ENCODE measurements at places on chromosomes 12 and 14. TPM values are rescaled to one million over a fixed set of nuclear protein-coding genes. Genes with fewer than 3 reads are reported as not detected.

DNA sequence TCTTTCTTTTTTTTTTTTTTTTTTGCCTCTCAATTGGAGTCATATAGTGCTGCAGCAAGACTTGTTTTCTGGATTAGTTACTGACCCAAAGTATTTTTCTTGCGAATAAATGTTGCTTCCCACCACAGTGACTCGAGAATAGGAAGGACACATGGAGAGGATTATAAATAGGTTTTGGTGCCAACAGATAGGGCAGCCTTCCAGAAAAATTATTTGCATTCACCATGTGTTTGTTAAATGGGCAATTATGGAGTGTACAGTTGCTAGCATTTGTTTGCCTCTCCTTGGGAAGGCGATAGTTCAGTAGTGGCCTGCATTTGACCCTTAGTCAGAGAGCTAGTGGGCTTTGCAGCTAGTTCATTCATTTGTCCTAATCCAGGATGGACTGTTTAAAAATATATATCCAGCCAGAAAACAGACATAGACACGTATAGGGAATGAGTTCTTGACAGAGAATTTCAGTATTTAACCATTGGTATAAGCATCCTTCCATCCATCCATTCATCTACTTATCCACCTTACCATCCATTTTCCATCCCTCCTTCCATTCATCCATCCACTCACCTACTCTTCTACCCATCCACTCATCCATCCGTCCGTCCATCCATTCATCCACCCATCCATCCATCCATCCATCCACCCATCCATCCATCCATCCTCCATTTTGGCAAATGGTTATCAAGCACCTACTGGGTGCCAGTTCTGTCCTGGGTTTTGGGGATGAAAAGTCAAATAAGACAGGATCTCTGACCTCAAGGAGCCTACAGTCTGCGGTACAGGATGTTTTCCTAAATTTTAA is 67.5 kb downstream of the CHST11 start:
- no peak for DNase-seq

- DNase-seq, result no peak
Observed at GRCh38 chr14:100138082-100138787, 21.2 kb downstream of the DEGS2 start.

The ACOT6 gene
- not detected for total RNA-seq

The RTRAF gene
- total RNA-seq, result 81.3 TPM

The KANSL2 gene
- 63.0 TPM for total RNA-seq

Data from dermis blood vessel endothelial cell (primary cell).